ENCODE measurements at places on chromosomes 3 and 15.

GRCh38 chr3:197297476-197298340, 704 bp downstream of the DLG1 start:
- peak; percentile 87 for DNase-seq

- no peak for DNase-seq
Observed at GRCh38 chr15:40243126-40243810, 4.4 kb downstream of the PAK6 start.

- no peak for DNase-seq
Observed at GRCh38 chr15:88874684-88875083, 20.7 kb downstream of the HAPLN3 start.

GRCh38 chr3:50341537-50341936, 901 bp upstream of the RASSF1 start:
- DNase-seq: no peak

DNA sequence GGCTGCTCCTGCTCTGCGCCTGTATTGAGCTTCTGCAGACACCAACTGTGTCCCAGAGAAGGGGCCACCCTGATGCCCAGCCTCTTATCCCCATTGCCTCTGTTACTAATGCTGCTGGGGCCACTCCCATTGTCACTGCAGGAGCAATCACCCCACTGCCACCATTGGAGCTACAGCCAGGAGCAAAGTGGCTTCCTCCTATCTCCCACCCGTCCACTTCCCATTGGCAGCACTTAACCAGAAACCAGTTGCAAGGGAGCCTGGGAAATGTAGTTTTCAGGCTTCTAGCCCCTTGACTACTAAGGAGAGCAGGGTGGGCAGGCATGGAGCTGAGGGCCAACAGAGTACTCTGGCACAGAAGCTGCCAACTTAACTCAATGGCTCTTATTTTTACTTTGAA, 55.9 kb upstream of the KLF13 start:
- no peak for DNase-seq

DNA sequence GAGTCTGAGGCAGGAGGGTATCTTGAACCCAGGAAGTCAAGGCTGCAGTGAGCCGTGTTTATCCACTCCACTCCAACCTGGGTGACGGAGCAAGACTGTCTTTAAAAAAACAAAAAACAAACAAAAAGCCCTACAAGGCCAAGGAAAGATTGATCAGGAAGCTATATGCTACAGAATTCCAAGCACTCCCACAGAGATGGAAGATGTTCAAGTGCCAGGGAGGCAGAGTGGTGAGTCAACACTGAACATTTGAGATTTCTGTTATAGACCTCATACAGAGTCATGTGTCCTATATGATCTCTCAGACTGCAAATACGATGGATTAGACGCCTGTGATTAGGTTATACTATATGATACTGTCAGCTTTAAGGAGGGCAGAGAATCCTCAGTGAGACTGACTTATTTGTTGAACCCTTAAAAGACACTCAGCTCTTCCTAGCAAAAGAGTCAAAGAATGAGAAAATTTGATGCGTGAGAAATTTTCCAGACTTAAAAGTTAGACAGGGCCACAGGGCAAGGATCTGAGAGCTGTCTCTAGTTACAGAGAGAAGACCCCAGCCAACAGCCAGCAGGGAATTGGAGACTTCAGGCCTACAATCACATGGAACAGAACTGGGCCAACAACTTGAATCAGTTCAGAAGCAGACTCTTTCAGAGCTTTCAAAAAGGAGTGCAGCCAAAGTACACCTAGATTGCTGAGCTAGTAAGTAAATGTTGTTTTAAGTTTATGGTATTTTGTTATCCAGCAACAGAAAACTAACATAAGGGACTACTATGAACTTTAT, 107.6 kb downstream of the PIK3CB start:
- DNase-seq: no peak

GRCh38 chr15:69394556-69395282, 19.4 kb upstream of the KIF23 start:
- peak; percentile 75 for DNase-seq

DNA sequence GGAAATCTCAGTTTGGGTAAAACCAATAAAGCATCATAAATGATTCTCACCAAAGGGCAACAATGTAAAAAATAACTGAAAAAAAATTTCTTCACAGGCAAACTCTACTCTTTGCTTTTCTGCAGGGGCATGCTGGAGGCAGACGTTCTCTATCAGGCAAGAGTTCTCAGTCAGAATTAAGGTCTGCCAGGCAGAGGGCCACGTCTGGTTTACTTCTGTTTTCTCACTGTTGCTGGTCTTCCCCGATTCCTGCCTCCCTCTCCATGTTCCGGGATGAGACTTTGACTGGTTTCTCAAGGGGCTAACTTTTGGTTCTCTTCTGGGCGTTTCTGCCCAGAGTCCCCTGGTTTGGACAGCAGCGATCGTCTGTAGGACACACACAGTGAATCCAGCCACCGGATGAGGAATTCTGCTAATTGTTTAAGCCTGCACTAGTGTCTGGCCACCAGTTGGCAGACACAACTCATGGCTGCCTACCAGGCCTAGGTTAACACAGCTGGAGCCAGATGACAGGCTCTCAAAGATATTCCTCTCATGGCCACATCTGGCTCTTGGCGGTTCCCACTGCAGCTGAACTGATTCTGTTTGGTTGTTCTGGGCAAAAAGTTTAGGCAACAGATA, 273.1 kb downstream of the FOXP1 start:
- DNase-seq: no peak

DNA sequence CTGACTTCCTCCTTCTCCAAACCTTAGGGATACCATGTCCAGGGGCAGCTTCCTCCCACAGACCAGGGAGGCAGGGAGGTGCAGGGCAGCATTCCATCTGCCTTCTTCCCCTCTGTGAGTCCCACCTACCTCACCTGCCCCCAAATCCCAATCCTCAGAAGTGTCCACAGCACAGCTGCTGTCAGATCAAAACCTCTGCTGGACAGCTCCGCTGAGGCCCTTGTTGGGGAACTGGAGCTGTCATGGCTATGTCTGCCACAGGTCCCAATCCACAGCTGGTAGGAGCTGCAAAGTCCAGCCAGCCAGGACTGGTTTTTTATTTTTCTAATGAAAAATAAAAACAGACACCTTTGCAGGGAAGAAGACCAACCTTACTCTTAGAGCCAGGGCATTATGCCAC, 40.7 kb upstream of the TBC1D21 start:
- no peak for DNase-seq

- no peak for DNase-seq
Observed at GRCh38 chr3:134075846-134076245, 46.1 kb upstream of the SLCO2A1 start.

- DNase-seq: no peak
Observed at GRCh38 chr15:31605467-31605931, 278.9 kb downstream of the KLF13 start.

- DNase-seq: no peak
Observed at GRCh38 chr15:70463453-70463834, 299.9 kb downstream of the UACA start.

DNA sequence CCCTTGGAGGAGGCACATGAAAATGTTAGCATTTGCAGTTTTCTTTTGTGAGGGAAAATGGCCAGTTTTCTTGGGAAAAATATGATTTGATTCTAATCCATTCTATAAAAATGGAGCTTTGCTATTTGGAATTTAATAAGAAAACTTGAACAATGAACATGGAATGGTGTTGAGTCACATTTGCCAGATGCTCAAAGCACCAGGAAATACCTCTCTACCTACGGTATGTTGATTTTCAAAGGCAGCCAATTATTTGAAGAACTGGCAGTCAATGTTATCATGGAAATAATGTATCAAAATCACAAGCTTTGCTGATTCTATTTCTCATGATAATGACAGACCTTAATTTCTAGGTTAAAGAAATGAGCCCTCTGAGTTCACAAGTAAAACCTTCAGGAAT, 14.9 kb downstream of the NME9 start:
- DNase-seq: no peak

- no peak for DNase-seq
Observed at GRCh38 chr3:129552287-129553050, 9.5 kb downstream of the H1-8 start.

- no peak for DNase-seq
Observed at GRCh38 chr15:39235084-39235795, 345.6 kb upstream of the THBS1 start.

DNA sequence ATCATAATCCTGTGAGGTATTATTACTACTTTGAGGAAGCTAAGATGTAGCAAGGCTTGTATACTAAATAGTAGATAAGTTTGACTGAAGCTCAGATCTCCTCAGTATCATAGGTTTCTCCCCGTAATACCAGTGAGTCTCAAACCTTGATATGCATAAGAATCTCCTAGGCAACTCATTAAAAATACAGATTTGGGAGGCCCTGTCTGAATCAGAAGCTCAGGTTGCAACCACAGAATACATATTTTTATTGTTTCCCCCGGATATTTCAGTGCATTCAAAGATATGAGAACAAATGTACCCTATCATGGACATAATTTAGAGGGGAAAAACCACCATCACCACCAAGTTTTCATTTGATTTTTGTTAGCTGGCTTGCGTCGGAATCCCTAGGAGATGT, 242.1 kb upstream of the C2CD4B start:
- no peak for DNase-seq

DNA sequence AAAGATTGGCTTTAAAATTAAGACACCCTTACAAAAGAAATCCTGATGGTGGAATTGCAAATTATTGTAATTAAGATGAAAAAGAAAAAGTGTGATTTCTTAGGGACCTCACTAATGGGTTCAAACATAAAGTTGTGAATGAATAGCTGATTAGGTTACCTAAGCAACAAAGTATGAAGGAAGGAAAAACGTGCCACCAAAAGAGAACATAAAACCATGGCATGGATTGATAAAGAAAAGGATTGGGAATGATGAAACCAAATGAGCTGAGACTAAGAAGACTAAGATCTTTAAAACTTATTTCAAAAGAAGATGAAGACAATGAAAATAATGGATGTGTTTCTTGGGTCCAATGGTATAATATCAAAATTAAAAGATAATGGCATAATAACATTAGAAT, 32.2 kb upstream of the GUCA1C start:
- DNase-seq: no peak

DNA sequence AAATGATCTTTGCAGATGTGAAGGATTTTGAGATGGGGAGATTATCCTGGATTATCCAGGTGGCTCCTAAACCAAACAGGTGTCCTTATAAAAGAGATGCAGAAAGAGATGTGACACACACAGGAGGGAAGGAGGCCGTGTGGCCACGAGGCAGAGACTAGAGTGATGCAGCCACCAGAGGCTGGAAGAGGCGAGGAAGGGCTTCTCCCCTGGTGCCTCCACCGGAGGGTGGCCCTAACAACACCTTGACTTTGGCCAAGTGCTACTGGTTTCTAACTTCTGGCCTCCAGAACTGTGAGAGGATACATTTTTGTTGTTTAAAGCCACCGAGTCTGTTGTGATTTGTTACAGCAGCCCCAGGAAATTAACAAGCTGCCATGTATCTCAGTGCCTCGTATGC, 127.1 kb downstream of the ASB7 start:
- DNase-seq: no peak

GRCh38 chr3:32571192-32571485, 481 bp upstream of the DYNC1LI1 start:
- no peak for DNase-seq

GRCh38 chr3:121660356-121661171, at the start of gene HCLS1:
Gene HCLS1, minus strand, starts transcription at chr3:121660903. Its CDS starts 2,556 bp downstream, at chr3:121658347.
- peak; percentile 81 for DNase-seq

DNA sequence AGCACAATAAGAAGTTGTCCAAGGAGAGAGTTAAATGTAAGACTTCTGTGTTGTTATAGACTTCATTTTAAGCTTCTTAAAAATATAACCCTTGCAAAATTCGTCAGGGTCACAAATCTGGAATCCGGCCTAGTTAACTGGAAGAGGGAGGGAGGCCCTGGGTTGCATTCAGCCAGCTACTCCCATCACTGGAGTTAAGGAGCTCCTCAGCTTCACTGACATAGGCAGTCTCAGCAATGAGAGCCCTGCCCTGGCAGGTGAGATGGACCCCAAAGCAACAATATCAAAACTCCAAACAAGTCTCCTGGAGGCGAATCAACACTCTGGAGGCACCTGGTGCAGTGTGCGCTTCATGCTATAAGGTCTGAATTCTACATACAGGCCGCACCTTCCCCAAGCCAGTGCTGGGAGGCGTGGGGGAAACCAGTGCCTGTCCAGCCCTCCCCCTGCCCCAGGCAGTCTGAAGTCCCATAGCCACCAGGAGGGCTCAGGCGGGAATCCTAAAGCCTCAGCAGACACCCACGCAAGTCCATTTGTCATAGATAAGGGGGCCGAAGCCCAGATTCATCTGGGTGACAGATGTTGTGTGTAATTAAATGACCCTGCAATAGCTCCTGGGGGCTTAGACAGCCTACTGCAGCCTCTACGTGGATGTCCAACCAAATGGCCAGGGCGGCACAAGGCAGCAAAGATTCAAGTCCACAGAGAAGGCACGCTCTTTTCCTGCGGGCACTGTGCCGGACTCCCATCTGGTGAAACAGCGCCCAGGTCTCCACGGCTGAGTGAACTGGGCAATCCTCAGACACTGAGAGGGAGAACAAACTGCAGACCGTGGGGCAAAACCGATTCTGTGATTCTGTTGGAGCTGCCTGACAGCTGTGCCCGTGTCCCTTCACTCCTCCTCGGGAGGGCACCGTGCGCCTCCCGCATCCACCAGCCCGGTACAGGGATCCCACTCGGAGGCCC, 64.9 kb downstream of the ATP10A start:
- DNase-seq: no peak

- DNase-seq: no peak
Observed at GRCh38 chr3:148512648-148513047, 185.1 kb upstream of the AGTR1 start.

- DNase-seq: no peak
Observed at GRCh38 chr3:30970183-30970582, 75.7 kb upstream of the GADL1 start.

- no peak for DNase-seq
Observed at GRCh38 chr3:65107174-65107573, 419.4 kb upstream of the ADAMTS9 start.

DNA sequence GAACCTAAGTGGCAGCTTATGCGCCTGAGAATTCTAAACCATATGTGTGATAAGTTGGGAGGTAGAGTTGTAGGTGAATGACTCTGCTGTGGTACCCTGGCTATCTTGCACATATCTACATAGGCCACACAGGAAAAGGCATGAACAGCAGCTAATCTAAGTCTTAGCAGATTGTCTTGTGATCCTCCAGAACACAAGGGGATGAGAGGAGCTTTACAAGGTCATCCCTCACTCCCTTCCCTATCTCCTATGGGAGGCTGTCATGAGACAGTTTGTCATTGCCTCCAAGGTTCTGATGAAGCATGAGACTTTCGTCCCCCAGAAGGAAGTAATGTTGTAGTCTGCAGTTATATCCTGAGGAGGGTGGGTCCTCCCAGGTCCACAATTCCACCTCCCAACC, 3.7 kb upstream of the ZNF662 start:
- DNase-seq: no peak

- DNase-seq: no peak
Observed at GRCh38 chr3:172892158-172892557, 141.6 kb downstream of the ECT2 start.

GRCh38 chr3:132981719-132982118, 56.5 kb upstream of the TMEM108 start:
- no peak for DNase-seq
